Esophagus mucosa (tissue), 1 donor: ENCODE measurements at places on chromosomes 12 and 14. TPM values are rescaled to one million over a fixed set of nuclear protein-coding genes. Genes with fewer than 3 reads are reported as not detected.

- ATAC-seq: no peak
Measured at GRCh38 chr14:24858052-24858451, 191.9 kb downstream of the STXBP6 start.

The TNFAIP2 gene
- 85.3 TPM for total RNA-seq

GRCh38 chr12:57726151-57726883 is 12.2 kb downstream of the AGAP2 start:
- peak; percentile 86 for ATAC-seq

GRCh38 chr14:21735639-21736307 is 62.2 kb upstream of the OR4E1 start:
- no peak for ATAC-seq

- peak; percentile 94 for ATAC-seq
Measured at GRCh38 chr14:51398898-51399297, 158.9 kb downstream of the TMX1 start.

DNA sequence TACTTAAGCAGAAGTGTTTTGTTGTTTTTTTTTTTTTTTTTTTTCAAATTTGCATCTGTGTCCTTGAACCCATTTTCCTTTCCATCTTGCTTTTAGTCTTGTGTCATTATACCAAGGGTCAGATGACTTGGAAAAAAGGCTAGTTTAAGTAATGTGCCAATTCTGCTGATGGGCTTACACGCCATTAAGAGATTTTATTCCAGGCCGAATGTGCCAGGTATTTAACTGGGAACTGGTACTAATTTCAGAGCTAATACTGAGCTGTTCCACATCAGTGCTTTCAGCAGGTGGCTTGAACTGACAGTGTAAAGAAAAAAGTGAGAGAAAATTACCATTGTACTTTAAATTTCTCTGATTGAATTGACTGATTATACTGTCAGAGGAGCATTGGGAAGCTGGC is 224.9 kb downstream of the NPAS3 start:
- ATAC-seq: no peak

DNA sequence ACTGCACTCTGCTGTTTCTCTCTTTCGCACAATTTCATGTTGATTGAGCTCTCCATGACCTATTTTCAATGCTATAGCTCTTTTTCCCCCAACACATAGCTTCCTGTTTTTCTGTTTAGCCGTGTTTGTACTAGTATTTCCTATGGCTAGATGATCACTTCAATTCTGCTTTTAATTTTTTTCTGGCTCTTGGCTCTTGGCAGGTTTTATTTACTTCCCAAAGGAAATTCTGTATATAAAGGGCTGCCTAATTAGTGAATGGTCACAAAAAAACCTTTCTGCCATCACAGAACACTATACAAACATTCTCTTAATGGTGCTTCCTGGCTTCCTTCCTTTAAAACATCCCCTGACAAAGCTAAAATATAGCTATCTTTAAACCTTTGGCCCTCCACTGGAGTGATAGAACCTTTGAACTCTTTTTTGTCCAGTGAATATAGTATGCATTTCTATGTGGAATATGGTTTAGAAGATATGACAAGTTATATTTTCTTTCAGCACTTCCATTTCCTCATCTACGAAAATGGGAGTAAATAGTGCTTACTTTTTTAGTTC is 88.2 kb downstream of the RASSF9 start:
- no peak for ATAC-seq

The KRT6C gene
- total RNA-seq: 2,886 TPM
